ENCODE measurements at places on chromosomes 11 and 22.

DNA sequence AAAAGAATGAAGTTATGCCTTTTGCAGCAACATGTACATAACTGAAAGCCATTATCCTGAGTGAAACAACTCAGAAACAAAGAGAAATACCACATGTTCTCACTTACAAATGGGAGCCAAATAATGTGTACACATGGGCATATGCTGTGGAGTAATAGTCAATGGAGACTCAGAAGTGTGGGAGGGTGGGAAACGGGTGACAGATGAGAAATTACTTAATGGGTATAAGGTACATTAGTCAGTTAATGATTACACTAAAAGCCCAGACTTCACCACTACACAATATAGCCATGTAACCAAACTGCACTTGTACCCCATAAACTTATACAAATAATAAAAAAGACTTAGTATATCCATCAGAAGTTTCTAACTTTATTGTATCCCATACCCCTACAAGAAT is 674.1 kb upstream of the ARHGAP42 start:
- no peak for DNase-seq

DNA sequence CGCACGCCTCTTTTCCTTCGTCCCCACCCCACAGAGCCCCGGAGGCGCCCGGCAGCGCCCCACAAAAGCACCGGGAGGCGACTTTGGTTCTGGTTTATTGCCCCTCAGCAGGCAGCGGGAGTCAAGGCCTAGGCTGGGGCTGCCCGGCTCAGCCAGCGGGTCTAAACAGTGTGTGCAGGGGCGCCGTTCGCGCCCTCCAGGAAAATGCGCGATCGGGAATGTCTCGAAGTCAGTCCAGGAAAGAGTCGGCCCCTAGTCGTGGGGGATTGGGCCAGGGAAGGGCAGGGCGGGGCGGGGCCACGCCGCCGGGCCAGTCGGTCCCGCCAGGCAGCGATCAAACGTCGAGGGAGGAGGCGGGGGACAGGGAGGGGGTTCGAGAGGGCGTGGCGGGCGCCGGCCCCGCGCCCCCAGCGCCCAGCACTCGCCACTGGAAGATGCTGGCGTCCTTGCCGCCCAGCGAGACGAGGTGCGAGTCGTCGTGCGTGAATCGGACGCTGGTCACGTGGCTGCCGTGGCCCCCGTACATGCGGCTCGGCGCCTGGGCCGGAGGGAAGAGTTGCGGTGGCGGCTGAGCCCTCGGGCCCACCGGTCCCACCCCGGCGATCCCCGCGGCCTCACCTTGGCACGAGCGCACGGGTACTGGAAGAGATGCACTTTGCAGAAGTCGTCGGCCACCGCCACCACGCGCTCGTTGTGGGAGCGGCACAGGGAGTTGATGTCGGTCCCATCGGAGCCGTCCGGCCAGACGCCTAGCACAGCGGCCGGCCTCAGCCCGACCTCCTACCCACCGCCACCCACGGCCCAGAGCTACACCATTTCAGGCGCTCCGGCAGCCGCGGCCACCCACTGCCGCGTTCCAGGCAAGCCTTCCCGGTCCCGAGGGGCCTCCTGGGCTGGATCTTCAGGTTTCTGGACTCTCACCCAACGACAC is 741 bp upstream of the MTA2 start:
- peak; percentile 84 for DNase-seq

- no peak for DNase-seq
Measured at GRCh38 chr11:120778685-120779490, 245.0 kb upstream of the TBCEL start.

GRCh38 chr11:11514246-11514645 is 107.6 kb downstream of the GALNT18 start:
- DNase-seq = no peak

GRCh38 chr22:40592352-40593113 is 44.0 kb downstream of the MRTFA start:
- no peak for DNase-seq

DNA sequence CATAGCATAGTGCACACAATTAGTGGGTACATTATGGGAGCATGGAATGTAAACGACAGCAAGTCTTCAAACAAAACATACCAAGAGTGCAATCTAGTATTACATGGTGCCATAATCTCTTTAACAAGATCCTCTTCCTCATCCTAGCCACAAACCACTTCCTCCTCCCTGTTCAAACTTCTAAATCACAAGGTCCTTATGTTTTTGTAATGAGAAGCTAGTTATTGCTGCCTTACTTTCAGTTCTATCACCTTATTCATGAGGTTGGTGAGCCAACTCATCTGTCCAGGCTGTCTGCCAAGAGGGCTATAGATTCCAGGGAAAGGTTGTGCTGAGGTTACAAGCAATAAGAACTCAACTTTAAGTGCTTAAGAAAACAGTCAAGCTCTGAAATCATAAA is 195.4 kb upstream of the ARHGAP20 start:
- no peak for DNase-seq

GRCh38 chr11:8839957-8840945 is 70.7 kb upstream of the AKIP1 start:
- peak; percentile 35 for DNase-seq

- DNase-seq = peak; percentile 93
Measured at GRCh38 chr11:47176328-47177228, at the start of gene ARFGAP2. ARFGAP2 (minus strand) TSS chr11:47176879; CDS start chr11:47176853, 26 bp downstream.

- no peak for DNase-seq
Measured at GRCh38 chr22:42986115-42986514, 28.8 kb downstream of the PACSIN2 start.

- no peak for DNase-seq
Measured at GRCh38 chr11:18243783-18244362, 4.6 kb downstream of the SAA2 start.
